Activated naive CD4-positive, alpha-beta T cell (primary cell): ENCODE measurements at places on chromosomes 16 and 17.

GRCh38 chr16:57759541-57760356 lies 24.2 kb downstream of the KATNB1 start:
- no peak for DNase-seq

- no peak for DNase-seq
These were observed 1.5 kb upstream of the SRCAP start for GRCh38 chr16:30697264-30698138.

GRCh38 chr16:86248310-86248905 lies 261.9 kb upstream of the FOXF1 start:
- DNase-seq = no peak

GRCh38 chr16:7182510-7183109 lies 150.0 kb upstream of the RBFOX1 start:
- no peak for DNase-seq

DNA sequence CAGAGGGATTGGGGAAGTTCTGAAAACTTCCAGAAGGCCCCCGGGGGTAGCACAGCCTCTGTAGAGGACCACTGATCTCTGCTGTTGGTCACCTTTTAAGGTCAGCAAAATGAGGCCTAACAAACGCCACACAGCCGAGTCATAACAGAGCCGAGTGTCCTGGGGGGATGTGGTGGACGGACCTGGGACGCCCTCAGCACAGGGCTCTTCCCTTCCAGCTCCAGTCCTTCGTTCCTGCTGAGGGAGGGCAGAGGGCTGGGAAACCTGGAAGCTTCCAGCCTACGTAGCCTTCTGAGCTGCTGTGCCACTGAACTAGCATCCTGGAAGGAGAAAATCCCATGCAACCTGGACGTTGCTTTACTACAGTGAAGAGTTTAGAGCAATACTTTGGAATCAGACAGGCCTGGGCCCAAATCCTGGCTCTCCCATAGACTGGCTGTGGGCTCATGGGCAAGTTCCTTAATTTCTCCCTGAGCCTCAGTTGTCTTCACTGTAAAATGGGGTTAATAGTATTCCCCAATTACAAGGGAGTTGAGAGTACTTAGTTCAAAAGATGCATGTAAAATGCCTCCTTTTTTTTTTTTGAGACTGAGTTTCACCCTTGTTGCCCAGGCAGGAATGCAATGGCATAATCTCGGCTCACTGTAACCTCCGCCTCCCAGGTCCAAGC lies 34.4 kb upstream of the ZCCHC14 start:
- DNase-seq = no peak

- no peak for DNase-seq
These were observed 22.3 kb downstream of the GJC1 start for GRCh38 chr17:44807817-44808155.

DNA sequence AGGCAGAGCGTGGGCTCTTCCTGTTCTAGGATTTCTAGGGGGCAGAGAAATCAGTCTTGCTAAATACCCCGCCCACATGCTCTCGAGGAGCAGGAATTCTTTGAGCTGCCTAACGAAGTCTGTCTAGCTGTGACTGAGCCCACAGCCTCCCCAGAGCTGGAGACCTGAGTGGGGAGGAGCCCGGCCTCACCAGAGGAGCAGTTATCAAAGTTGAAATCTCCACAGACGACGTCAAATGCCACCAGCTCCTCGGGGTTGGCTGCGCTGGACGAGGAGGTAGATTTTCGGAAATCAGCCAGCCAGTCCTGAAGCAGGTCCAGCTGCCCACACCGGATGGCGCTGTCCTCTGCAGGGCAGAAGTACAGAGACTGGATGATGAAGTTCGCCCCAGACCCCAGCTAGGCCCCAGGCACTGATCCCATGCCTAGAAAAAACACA lies 53.8 kb downstream of the PRMT7 start:
- no peak for DNase-seq

DNA sequence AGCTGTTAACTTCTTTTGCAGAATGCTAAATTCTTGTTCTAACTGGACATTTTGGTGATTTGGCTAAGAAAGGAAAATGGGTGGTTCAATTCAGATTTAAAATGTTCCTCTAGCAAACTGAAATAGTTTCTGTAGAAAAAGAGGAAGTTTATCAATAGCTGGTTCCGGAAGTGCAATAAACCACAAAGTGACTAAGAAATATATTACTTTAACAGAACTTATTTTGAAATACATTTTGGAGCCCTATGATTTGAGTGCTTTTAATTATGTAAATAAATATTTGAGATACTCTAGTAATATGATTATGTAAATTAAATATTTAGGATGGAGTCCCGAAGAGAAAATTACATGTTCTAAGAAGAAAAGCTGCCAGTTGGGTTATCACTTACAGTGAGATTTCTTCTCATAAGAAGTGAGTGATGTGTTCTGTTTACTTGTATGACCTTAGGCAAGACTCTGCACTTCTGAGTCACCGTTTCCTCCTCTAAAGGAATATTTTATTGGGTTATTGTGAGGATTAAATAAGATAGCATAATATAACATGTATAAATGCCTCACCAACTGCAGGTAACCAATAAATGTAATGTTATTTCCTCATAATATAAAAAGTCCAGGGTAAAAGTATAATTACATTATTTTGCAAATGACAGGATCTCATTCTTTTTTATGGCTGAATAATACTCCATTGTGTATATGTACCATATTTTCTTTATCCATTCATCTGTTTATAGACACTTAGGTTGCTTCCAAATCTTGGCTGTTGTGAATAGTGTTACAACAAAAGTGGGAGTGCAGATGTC lies at the start of gene EVI2B:
TSS of gene EVI2B (minus strand) at position 73 of the 800 bp plus-strand sequence. CDS start 8,445 bp downstream, outside the sequence.
- no peak for DNase-seq

- no peak for DNase-seq
These were observed 24.0 kb downstream of the TRIM16 start for GRCh38 chr17:15660077-15660476.

DNA sequence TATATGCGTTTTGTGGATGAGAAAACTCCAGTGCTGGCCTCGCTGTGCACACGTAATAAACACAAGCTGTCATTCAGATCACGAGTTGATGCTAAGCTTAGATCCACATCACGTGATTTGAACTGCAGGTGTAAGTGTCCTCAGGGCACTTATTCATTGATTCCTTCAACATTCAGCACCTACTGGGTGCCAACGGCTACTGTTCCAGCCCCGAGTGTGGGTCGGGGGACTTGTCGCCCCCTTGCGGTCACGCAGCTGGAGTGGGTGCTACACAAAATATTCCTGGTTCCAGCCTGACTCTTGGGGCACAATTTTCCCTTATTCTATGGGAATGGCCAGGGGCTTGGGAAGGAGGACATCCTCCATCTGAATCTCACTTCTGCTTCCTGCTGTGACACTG lies 29.9 kb upstream of the GINS2 start:
- no peak for DNase-seq
